Daoy (cell line): ENCODE measurements at places on chromosomes 3 and 15.

DNA sequence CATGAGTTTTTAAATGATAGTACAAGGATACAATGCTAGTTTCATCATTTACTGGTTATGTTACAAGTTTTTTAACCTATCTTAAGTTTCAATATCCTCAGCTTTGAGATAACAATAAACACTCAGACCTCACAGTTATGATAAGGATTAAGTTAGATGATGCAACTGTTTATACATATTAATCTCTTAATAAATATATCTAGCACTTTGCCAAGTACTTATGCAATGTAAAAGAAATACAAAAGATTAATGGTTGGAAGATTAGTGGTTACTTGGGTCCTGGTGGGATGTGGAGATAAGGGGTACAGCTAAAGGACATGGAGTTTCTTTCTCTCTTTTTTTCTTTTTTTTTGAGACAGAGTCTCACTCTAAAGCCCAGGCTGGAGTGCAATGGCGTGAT, 12.0 kb downstream of the SPPL2A start:
- DNase-seq, result no peak

- no peak for DNase-seq
Measured at GRCh38 chr3:81938681-81939080, 177.2 kb upstream of the GBE1 start.

DNA sequence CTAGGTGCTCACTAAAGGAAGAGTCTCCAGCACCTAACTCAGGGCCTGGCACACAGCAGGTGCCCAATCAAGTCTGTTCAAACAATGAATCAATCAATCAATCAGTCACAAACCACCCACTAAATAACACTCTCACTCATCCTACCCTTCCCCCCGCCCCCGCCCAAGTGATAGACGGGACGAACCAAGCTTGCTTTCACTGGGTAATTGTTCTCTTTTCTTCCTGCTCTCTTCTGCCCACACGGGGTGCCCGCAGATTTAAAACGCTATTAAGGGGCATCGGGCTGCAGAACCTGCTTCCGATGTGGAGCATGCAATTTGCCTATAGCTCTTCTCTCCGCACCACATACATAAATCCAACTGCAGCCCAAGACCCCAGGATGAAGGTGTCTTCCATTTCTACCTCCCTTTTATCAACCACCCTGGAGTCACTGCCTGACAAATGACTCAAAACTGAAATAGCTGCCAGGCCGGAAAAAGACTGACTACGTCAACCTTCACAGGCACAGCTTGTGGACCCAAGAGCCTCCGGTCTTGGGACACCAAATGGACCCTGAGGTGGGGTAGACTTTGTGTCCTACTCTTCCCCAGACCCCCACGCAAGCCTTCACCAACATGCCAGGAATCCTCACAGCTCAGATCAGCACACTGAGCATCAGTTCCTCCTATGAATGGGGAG, 1.7 kb downstream of the KLHL25 start:
- DNase-seq, result no peak

DNA sequence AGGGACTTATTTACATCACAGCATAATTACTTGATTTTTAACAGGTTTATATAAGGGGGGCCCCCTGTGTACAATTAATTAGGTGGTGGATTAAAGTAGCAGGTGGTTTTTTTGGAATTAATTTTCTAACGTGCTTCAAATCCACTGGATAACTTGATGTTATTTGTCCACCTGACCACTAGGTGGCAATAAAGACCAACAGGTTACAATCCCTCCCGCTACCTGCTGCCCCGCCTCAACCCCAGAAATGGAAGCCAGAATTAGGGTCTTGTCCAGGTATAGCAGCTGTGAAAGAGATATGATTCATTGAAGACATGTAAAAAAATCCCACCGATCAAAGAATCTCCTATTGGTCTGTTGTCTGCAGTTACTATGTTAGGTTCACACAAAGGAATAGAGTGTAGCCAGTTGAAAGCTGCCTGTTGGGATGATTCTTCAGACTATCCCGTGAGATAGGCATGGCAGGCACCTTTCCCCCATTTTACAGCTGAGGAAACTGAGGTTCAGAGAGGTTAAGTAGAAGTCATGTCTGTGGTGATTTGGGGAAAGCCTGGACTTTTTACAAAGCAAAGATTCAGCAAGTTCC, 44.0 kb downstream of the MFSD1 start:
- DNase-seq, result peak; percentile 37

GRCh38 chr3:144556392-144556791, 584.8 kb downstream of the DIPK2A start:
- no peak for DNase-seq

GRCh38 chr3:48997102-48997635, 7.1 kb downstream of the P4HTM start:
- DNase-seq, result no peak
